ENCODE measurements at places on chromosomes 6 and 20.

GRCh38 chr20:14178952-14179351 lies 158.5 kb downstream of the FLRT3 start:
- DNase-seq = no peak

DNA sequence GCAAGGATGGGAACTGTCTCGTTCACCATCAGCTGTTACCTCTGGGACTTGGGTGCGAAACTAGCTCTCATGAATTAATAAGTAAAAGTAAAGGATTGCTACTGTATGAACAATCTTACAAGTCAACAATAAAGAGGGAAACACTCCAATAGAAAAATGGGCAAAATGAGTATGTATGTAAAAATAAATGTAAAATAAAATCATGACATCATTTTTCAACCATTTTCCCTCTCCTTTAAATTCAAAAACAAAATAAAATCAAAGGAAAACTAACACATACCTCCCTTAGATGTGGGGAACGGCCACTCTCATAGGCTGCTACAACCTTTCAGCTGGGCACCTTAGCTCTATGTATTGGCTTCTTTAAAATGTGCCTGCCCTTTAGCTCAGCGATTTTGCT lies 389.7 kb upstream of the ARID1B start:
- DNase-seq = no peak

- DNase-seq = no peak
Measured at GRCh38 chr6:33305052-33305451, 6.3 kb upstream of the RGL2 start.

DNA sequence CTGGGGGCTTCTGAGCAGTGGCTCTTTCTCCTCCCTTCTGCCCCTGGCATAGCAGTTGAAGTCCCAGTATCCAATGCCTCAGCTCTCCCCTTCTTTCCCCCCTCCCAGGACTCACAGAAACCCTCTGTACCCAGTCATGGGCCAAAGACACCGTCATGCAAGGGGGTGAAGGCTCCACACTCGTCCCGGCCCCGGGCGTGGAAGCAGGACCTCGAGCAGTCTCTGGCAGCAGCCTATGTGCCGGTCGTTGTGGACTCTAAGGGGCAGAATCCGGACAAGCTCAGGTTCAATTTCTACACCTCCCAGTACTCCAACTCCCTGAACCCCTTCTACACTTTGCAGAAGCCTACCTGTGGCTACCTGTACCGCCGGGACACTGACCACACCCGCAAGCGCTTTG lies 10.4 kb upstream of the GUCA1A start:
- no peak for DNase-seq

Measured in right forelimb (tissue), 1 donor.